ENCODE measurements at places on chromosomes 11 and 22.

DNA sequence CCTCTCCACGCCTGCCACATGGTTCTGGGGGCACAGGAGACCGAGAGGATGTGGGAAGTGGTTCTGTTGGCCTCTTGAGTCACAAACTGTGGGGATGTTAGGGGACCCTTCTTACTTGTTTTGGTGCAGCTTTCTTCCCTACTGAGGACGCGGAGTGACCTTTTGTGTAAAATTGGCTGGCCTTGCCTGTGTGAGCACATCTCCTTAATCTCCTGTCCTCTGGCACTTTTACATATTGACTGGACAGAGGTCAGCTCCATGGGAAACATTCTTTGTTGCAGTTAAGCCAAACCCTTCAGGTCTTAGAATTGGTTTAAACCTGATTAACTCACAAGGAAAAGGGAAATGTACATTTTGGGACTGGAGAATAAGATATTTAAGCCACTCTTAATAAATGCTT, 51.2 kb upstream of the TENM4 start:
- DNase-seq, result no peak

DNA sequence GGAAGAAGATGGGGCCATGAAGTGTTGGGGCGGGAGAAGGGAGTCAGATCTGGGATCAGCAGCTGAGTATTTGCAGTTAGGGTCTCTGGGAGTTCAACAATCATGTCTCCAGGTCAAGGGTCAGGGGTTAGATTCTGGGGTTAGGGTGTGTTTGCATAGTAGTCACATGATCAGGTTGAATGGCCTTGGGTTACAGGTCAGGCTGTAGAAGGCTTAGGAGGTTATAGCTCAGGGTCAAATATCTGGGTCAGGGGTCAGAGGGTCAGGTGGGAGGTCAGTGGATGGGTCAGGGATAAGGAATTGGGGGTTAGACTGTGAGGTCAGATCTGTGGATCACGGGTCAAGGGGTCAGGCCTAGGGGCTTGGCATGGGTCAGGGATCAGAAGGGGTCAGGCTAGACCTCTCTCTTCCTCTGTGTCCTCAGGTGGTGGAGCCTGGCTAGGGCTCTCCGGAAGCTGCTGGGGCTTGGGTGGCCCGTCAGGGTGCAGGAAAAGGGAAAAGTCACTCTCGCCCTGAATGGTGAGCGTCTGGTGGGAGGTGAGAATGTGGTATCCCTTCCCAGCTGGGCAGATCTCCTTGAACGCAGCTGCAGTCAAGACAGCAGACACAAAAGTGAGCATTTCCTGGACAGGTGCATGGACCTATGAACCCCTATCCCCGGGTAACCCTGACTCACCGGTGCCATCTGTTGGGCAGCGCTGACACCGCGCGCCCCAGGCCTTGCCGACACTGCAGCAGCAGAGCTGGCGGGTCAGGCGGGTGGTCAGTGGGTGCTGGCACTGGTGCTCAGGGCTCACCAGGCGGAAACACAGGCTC, 6.4 kb downstream of the LTBP3 start:
- peak; percentile 56 for DNase-seq

GRCh38 chr11:124577716-124578427, 8.1 kb downstream of the OR8A1 start:
- no peak for DNase-seq

GRCh38 chr11:32148895-32149294, 58.0 kb downstream of the RCN1 start:
- no peak for DNase-seq

GRCh38 chr11:23453522-23453921, 593.2 kb upstream of the CCDC179 start:
- no peak for DNase-seq

- DNase-seq, result no peak
Measured at GRCh38 chr11:28763876-28764275, 655.7 kb downstream of the METTL15 start.

- no peak for DNase-seq
Measured at GRCh38 chr11:74699615-74700396, 31.4 kb downstream of the CHRDL2 start.

DNA sequence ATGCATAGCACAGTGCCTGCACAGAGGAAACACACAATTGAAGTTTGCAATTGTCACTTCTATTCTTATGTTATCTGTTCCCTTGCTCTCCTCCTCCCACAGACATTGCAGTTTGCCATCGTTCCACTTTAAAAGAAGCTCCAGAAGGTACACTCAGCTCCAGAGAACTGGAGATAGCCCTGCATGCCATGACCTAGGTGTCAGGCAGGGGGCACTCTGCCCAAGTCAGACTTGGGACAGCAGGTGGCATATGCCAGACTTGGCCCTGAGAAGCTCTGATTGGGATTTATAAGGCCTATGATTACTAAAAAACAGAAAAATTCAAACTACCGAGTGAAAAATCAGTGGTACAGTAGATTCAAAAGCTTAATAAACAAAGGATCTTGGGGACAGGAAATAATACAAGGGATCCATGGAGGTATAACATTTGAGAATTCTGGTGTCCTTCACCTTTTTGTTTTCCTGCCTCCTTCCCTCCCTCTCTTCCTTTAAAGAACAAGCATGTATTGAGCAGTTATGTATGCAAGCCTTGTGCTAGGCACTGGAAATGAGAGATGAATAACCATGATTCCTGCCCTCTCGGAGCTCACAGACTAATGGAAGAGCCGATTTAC, 40.0 kb downstream of the TENM4 start:
- no peak for DNase-seq

DNA sequence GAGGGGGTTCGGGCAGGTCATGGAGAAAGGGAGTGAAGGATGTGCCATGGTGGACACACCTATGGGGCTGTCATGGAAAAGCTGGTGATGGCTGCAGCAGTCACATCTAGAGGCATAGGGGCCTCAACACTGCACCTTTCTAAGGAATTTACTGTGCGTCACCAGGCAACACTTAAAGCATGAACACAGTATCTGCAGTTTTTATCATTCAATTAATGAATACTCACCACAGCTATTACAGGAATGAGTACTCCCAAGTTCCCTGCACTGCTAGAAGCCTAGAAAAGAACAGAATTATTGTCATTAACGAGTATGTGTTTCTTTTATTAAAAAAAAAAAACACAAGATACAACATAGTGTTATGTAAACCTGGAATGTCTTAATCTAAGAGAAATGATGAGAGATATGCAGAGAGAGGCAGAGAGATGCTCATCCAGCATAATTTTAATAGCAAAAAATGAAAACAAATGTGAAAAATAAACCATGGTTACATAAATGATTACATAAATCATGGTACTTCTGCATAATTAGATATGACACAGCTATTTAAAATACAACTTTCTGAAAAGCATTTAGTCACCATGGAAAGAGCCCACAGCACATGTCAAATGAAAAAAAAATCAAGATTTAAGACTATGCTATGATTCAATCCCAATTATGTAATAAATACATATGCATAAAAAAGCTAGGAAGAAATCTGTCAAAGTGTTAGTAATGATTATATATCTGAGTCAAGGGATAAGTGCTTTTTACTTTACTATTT, 19.2 kb downstream of the SERPIND1 start:
- DNase-seq, result no peak

GRCh38 chr11:103805688-103806009, 230.8 kb upstream of the DDI1 start:
- no peak for DNase-seq

DNA sequence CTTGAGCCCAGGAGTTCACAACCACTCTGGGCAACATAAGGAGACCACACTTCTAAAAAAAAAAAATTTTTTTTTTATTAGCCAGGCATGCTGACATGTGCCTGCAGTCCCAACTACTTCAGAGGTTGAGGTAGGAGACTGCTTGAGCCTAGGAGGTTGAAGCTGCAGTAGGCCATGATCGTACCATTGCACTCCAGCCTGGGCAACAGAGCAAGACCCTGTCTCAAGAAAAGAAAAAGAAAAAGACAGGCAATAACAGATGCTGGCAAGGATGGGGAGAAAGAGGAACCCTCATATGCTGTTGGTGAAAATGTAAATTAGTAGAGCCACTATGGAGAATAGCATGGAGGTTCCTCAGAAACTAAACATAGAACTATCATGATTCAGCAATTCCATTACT, 64.8 kb downstream of the PAK1 start:
- DNase-seq, result no peak

DNA sequence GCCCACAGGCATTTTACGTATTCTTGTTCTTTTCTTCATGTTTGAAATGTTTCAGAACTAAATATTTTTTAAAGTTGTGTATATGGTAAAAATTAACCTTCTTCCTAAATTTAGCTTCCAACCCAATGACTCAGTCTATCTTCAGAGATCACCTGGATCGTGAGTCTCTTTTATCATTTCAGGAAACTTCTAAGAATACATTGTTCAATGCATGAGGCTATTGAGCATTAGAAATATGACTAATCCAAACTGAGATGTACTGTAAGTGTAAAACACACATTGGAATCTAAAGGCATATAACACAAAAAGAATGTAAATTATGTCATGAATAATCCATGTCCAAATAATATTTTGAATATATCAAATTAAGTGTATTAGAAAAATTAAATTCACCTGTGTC, 265.2 kb downstream of the LUZP2 start:
- no peak for DNase-seq

GRCh38 chr11:94768602-94769541, 716 bp downstream of the AMOTL1 start:
- no peak for DNase-seq

GRCh38 chr22:20156042-20156389, 5.2 kb upstream of the CCDC188 start:
- DNase-seq, result no peak

DNA sequence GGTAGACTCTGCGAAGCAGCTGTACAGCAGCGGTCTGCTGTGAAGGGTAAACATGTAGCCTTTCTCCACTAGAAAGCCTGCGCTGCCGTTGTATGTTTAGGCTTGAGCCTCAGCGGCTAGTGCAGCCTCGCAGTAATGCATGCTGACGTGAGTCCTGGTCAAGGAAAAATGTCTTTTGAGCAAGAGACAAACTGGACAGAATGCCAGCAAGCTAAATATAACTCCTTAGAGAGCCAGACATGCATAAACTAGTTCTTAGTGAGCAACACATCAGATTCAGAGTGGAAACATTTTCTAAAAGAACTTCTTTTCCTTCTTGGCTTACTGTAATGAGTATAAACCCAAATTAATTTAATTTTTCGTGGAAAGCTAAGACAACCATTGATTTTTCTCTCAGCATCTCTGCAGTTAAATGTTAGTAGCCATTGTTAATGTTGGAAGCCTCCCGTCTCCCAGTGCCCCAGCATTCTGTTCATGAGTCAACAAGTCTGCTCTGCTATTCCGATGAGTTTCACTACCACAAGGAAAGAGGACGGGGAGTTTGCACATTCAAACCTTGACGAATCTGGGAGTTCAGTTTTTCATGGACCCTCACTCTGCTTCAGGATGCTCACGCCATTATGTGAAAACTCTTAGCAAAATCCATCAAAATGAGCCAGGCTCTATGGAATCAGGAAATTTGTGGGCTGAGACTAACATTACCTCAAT, 51.4 kb downstream of the JAM3 start:
- no peak for DNase-seq

DNA sequence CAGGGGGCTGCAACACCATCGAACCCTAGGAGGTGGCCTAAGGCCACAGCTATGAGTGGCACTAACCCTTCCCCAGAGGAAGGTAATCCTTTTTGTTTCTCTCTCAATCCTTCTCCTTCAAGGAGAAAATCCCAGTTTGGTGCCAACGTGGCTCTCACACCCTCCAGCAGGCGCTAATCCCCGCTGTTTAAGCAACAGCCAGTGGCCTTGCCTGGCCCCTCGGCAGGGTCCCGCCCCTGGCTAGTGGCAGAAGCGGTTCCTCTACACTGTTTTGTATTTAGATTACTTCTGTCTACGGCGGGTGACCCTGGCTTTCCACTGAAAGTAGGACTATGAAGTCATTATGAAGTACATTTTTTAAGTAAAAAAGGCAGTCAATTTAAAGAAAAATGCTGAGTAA, 15.5 kb downstream of the GNAZ start:
- DNase-seq, result no peak

DNA sequence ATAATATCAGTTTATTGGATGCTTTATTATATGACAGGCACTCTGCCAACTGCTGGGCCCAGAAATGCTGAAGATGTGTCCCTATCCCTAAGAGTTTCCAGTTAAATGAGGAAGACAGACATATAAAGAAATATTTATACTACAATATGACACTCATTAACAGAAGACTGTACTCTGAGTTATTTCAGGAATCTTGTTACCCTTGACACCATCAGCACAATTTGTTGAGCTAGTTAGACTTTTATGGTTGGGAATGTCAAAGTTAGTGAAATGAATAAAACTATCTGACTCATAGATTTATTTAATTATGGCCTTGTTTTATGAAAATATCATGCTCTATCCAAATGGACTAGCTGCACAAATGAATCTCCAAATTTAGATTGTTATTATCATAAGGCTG, 25.6 kb upstream of the MSANTD4 start:
- DNase-seq, result no peak

All from activated CD4-positive, alpha-beta T cell treated with anti-CD3 and anti-CD28 coated beads for 4 hours (primary cell).